ENCODE measurements at places on chromosomes 2 and 18. TPM values are rescaled to one million over a fixed set of nuclear protein-coding genes. Genes with fewer than 3 reads are reported as not detected.

The MFSD2B gene
- 0.62 TPM for total RNA-seq

The ZSWIM2 gene
- total RNA-seq: not detected

The HOXD8 gene
- total RNA-seq: 5.6 TPM

The SLC39A10 gene
- total RNA-seq: 18.4 TPM

The C1QL2 gene
- 0.53 TPM for total RNA-seq

The DRC1 gene
- total RNA-seq: 0.31 TPM

The CNOT11 gene
- total RNA-seq: 39.9 TPM

The BMP10 gene
- total RNA-seq: not detected
